ENCODE measurements at places on chromosomes 3 and 15.

- DNase-seq = no peak
Measured at GRCh38 chr15:79990997-79991334, 20.0 kb upstream of the BCL2A1 start.

DNA sequence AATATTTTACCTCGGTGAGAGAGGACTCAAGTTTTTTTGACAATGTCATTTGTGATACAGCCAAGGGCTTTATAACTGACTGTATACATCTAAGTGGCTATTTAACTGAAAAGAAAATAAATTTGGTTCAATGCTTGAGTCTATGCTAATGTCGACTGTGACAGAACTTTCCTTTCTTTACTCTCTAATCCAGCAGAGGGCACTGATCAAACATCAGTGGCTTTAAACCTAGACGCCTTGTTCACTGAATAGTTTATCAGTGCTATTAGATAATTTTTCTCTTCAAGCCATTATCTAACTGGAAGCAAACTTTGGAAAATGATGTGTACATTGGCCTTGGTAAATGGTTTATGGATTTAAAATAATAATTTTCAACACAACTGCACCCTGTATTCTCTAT, 285.1 kb downstream of the CHL1 start:
- no peak for DNase-seq

DNA sequence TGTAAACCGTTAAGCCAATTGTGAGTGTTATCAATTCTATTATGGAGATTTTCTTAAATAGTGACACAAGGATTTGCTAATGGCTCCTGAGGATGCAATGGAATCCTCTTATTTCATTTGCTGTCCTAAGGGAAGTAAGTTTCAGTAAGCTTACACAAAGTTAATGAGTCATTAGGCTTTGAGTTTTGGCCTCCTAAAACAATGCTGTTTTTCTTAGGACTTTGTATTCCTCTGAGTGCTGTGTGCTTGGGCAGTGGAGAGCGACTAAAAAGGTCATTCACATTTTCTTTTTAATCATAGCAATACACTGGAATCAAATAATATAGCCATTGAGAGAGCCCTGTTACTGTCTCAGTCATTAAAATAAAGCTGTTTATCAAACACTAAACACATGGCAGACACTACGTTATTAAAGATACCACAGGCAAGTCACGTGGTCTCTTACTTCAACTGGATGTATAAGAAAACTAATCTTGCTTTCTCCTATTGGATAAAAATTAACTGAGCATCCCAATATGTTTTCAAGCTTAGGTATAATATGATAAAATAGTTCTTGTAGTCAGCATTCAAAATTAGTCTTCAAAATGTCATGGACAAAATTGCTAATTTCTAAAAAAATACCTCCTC, 290.8 kb downstream of the NLGN1 start:
- DNase-seq = no peak

DNA sequence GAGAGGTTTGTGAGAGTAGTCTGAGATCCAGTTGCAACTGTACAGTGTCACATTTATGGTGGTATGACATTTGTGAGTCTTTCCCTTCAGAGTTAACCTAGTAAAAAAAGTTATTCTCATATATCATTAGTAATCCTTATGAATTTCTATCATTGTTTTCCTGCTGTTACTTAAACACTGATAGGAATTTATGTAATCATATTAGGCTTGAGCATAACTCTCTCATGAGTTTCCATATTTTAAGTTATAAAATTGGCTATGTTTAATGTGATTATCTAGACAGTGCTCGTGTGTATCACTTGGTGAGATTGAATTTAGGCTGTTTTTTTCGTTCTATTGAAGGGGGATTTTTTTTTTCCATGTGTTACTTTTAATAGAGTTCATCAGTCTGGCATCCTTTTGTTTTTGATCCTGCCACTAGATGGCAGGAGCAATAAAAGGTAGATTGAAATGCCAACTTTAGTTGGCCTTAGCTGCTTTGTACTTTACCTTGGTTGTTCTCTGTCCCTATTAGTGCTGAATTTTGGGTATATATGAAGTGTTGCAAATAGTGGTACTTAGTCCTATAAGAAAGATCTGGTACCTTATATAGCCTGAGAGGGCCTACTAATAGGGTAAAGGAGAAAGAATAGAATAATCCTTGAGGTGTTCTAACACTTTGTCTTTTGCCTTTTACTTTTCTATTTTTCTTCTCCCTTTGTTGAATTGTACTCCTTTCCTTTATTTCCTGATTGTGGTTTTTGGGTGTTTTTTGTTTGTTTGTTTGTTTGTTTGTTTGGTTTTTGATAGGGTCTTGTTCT, 17.9 kb downstream of the STT3B start:
- DNase-seq = no peak

- DNase-seq = no peak
Measured at GRCh38 chr15:88693191-88693590, 54.4 kb downstream of the ISG20 start.

- no peak for DNase-seq
Measured at GRCh38 chr15:94324117-94324826, 92.9 kb downstream of the MCTP2 start.

DNA sequence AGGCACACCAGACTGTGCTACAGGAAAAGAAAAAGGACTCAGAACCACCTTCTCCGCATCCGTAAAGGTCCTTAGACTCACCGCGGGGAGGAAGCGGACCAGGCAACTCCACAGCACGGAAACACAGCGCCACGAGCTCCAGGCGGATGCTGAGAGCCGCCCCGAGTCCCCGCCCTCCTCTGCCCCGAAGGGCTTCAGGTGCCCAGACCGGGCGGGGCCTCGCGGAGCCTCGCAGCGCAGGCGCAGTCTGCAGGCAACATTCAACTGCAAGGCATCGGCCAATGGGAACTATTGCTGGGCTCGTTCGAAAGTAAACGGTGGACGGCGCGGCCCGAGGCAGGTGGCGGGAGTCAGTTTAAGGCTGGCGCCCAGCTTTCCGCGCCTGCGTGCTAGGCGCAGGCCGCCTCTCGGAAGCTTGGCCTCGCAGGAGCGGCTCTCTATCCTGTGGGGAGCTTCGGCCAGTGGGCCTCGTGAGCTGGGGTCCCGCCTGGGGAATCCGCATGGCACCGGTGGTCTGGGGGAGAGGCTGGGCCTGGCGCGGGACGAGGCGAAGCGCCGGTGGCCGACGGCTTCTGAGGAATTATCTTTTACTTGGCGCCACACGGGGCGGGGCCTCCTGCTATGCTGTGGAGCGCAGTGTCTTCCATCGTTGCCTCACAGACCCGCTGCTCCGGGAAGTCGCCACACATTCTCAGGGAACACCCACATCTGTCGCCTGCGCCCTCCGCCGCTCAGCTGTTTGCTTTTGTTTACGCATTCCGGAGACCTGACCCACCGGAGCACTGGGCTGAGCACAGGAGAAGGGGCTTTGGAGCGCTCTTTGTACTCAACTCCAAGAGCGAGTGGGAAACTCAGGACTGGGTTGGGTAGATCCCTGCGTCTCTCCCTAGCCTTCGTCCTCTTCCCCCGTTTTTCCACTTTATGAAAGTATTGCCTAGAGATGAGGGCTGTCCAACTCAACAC, at the start of gene TRIM59:
TSS of gene TRIM59 (minus strand) at position 151 of the 963 bp plus-strand sequence. CDS start 10,603 bp downstream, outside the sequence.
- peak; percentile 86 for DNase-seq

- DNase-seq = no peak
Measured at GRCh38 chr3:69426967-69427304, 41.0 kb upstream of the FRMD4B start.

DNA sequence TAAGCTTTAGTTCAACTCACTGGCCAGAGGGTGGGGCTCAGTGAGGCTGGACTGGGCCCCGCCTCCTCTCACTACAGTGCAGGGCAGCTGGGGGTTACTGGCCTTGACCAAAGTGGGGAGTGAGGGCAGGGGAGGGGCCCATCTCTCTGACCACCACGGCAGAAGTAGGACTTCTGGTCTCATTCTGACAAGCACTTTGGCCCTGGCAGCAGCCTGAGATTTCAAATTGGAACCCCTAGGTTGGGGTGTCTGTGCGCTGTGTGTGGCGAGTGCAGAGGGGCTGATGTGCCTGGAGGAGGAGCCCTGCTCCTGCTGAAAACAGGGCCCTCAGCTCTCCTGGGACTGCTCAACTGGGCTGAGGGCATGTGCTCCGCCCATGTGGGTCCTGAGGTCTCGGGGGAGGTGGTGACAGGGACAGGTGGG, 60.3 kb upstream of the RPL32 start:
- DNase-seq = no peak

- DNase-seq = no peak
Measured at GRCh38 chr3:188589071-188589470, 435.1 kb downstream of the LPP start.

GRCh38 chr3:52442409-52443267, 2.3 kb downstream of the SEMA3G start:
- no peak for DNase-seq

DNA sequence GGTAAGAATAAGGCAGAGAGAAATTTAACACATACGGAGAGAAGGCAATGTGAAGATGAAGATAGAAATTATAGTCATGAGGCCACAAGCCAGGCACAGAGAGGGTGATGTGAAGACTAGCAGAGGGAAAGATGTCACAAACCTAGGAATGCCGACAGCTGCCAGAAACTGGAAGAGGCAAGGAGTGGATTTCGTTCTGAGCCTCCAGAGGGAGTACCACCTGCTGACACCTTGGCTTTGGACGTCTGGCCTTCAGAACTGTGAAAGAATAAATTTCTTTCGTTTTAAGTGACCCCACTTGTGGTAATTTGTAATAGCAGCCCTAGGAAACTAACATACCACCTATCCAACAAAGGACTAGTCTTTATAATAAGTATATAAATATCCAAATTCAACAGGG, 5.0 kb upstream of the SGO1 start:
- DNase-seq = no peak

- DNase-seq = no peak
Measured at GRCh38 chr3:10417847-10418246, 87.5 kb downstream of the ATP2B2 start.

GRCh38 chr3:33664195-33664594, 53.9 kb downstream of the CLASP2 start:
- DNase-seq = peak; percentile 49

DNA sequence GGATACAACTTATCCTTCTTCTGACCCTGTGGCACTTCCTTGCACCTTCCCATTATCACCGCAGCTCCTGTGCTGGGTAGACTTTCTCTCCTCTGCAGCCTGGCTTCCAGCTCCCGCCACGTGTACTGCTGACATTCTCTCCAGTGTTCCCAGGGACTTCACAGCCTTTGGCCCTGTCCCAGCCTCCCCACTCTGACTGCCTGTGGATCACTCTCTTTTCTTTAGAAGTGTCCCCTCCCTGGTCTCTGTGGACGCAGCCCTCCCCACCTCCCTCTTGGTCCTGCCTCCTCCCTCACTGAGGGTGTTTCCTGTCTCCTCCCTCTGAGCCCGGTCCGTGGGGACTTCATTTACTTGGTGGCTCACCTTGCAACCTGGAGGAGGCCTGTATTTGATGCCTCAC, 17.4 kb downstream of the PDIA5 start:
- no peak for DNase-seq

GRCh38 chr3:66655044-66655443, 154.2 kb upstream of the LRIG1 start:
- DNase-seq = no peak

- no peak for DNase-seq
Measured at GRCh38 chr3:190586631-190587011, 72.7 kb downstream of the IL1RAP start.

DNA sequence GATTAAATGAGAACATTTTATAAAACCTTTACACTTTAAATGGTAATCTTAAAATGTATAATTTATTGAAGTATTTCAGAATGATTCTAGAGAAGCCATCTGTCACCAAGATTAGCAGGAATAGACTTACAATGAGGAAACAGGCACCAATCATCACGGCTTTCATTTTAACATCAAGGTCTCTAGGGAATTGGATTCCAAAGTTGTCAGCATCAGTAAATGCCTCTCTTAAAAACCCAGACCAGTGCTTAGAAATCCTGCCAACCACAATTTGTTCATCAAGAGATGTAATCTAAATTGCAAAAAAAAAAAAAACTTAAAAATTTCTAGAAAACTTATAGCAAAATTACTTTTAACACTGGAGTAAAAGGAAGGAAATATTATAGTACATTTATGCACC, 20.3 kb downstream of the PLSCR2 start:
- no peak for DNase-seq

Measured in AG09309 (cell line).